Right cardiac atrium (tissue), 5 donors: ENCODE measurements at places on chromosomes 16 and 17.

DNA sequence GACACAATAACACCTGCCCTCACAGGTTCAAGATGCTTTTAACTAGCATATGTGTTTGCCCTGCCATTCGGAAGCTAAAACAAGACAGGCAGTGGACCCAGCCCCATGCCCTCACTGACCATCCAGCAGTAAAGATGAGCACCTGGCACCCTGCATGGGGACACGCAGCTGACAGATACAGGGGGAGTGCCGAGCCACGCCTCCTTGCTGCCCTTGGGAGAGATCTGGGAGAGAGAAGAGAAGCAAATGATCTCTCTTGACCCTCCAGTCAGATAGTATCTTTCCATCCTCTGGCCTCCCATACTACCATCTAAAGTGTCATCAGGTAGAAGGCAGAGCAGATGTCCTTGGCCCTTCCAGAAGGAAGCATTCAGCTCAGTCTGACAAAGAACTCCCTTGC, 40.6 kb upstream of the MYOCD start:
- no peak for DNase-seq

GRCh38 chr16:23670137-23670776, 8.4 kb upstream of the PLK1 start:
- DNase-seq: no peak

DNA sequence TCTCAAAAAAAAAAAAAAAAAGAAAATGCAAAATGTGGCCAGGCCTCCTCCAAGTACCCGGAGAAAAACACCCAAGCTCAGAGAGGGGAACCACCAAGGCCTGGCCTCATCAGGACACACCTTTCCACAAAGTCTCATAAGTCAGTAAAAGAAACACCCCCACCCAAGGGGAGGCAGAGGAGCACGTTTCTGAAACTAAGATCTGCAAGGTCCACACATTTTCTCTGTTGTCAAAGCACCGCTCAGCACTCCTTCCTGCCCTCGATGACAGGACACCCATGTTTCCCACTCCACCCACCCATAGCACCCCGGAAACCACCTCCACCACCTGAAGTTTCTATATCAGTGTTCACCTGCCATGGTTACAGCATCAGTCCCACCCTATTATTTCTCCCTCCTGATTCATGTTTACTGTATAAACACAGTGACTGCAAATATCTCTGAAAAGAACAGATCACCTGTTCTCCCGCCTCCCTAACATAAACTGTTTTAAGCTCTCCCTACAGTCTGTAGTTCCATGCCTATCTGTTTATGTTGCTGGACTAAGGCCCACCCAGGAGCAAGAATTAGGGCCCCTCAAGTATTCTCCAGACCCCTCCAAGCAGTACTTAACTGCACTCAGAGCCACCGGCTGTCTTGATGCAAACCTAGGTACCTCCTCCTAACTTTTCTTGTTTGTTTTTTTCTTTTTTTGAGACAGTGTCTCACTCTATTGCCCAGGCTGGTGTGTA, 2.0 kb downstream of the CORO7 start:
- DNase-seq: no peak

DNA sequence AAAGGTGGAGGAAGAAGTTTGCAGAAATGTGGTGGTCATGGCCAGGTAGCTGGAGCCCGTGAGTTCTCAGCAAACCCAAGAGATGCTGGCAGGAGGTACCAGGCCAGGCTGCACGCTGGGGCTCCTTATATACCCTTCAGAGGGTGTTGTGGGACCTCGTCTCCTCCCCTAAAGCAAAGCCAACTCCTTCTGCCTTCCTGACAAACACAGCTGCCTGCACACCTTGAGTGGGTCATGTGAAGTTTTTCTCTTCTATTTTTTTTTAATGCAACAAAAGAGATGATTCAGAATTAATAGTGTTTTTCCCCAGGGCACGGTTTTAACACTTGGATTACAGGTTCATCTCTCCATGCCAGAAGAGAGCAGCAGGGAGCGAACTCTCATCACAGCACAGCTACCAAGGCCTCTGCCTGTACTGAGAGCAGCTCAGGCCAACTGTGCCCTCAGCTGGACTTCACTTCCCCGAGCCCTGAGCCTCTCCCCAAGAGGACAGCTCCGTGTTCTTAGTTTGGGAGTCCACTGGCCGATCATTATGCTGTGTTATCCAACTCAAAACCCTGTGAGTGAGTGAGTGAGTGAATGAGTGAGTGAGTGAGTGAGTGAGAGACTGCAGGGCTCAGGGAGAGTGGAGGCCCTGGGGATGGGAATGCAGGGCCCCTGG, at the start of gene KRT15:
Gene KRT15, minus strand, starts transcription at position 102 of the 661 bp plus-strand sequence. Its CDS starts 63 bp downstream, at position 39.
- DNase-seq: no peak

- no peak for DNase-seq
Observed at GRCh38 chr17:1474402-1475189, 17.9 kb downstream of the MYO1C start.

DNA sequence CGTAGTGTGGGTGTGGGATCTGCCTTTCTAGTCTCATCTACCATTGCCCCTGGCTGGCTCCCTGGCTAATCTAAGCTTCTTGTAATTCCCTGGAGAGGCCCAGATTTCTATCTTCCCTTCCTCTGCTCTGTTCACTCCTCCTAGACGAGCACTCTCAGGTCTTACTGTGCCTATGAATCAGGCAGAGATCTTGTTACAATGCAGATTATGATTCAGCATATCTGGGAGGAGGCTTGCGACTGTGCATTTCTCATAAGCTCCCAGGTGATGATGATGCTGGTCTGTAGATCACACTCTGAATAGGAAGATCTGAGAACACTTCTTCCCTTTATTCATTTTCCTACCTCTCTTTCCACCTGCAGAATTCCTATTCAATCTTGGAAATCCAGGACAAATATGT, 200.1 kb downstream of the CBLN1 start:
- DNase-seq: no peak

- no peak for DNase-seq
Observed at GRCh38 chr16:86479419-86479818, 30.9 kb upstream of the FOXF1 start.

GRCh38 chr16:66322174-66322573, 44.3 kb upstream of the CDH5 start:
- DNase-seq: no peak

DNA sequence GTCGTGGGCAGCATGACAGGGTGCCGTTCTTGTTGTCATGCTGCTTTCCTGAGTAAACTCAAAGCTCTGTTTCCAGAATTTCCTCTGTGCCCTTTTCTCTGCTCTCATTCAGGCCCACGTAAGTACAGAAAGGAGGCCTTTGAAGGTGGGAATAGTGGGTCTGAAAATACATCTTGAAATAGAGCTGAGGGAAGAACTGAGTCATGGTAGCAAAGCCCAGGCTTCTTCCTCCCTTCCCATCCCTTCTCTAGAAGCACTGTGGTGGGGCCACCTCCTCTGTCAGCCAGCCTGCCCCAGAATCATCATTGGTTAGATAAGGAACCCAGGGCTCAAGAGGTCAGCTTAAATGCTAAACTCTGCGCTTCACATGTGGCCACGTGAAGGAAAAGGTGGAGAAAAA, 9.4 kb downstream of the CTRL start:
- no peak for DNase-seq

GRCh38 chr17:48002266-48002915, 31.5 kb downstream of the CDK5RAP3 start:
- DNase-seq: no peak

DNA sequence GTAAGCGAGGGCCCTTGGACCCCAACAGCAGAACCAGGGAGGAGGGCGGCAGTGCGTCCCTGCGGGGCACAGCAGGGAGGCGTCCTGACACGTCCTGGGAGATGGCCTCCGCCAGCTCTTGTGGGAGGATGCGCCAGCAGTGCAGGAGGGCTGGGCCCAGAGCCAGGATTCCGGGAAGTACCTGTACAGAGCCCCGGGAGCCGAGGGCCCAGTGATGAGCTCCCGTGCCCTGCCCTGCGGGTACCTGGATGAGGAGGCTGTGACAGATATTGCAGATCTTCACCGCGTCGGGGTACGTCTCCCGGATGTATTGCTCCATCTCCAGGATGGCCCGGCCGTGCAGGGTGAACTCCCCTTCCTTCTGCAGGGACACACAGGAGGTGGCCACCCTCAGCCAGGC, 23.1 kb downstream of the KDM8 start:
- DNase-seq: peak; percentile 61

DNA sequence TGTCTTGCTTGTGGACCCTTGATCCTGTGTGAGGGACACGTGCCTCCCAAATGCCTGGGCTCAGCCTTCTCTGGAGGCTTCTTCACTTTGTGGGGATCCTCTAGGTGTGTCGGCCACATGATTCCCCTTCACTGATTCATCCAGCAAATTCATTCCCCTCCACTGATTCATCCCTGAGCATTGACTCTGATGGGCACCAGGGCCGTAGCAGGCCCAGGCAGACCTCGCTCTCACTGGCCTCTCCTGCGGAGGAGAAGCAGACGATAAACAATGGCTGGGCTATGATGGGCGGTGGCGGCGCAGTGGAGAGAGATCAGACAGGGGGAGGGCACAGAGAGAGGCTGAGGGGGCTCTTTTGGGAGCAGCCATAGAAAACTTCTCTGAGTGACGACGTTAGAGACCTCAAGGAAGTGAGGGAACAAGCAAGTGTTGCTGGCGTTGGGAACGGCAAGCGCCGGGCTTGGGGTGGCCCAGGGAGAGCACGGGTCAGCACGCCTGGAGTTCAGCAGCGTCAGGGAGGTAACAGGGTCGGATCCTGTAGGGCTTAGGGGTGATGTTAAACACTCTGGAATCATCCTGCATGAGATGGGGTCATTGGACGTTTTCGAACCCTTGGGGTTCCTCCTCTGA, 17.5 kb upstream of the RPTOR start:
- DNase-seq: no peak

DNA sequence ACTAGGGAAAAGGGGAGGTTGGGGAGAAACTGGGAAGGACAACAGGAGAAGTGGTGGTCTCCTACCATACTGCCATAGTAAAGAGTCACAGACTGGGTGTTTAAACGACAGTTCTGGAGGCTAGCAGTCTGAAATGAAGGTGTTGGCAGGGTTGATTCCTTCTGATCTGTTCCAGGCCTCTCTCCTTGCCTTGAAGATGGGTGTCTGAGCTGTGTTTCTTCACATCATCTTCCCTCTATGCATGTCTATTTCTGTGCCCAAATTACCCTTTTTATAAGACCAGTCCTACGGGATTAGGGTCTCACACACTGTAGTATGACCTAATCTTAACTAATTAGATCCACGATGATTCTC, 79.8 kb upstream of the TMEM97 start:
- DNase-seq: no peak

DNA sequence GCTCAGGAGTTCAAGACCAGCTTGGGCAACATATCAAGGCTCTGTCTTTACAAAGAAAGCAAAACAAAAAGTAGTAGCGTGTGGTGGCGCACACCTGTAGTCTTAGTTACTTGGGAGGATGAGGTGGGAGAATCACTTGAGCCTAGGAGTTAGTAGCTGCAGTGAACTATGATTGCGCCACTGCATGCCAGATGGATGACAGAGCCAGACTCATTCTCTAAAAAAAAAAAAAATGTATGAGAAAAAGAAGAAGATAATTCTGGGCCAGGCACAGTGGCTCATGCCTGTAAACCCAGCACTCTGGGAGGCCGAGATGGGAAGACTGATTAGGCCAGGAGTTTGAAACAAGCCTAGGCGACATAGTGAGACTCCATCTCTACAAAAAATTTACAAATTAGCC, 28.5 kb downstream of the STAT5B start:
- DNase-seq: no peak

DNA sequence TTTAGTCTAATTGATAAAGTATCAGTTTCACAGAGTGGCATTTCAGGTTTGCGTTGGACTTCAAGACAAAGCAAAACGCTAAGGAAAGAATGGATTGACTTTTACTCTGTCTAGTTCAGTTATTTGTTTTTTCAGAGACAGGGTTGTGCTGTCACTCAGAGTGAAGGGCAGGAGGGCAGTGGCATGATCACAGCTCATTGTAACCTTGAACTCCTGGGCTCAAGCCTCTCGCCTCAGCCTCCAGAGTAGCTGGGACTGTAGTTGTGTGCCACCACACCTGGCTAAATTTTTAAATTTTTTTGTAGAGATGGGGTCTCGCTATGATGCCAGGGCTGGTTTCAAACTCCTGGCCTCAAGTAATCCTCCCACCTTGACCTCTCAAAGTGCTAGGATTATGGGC, 86.4 kb downstream of the CACNG1 start:
- no peak for DNase-seq

GRCh38 chr16:63289834-63290460, 1253.7 kb upstream of the CDH8 start:
- DNase-seq: no peak

DNA sequence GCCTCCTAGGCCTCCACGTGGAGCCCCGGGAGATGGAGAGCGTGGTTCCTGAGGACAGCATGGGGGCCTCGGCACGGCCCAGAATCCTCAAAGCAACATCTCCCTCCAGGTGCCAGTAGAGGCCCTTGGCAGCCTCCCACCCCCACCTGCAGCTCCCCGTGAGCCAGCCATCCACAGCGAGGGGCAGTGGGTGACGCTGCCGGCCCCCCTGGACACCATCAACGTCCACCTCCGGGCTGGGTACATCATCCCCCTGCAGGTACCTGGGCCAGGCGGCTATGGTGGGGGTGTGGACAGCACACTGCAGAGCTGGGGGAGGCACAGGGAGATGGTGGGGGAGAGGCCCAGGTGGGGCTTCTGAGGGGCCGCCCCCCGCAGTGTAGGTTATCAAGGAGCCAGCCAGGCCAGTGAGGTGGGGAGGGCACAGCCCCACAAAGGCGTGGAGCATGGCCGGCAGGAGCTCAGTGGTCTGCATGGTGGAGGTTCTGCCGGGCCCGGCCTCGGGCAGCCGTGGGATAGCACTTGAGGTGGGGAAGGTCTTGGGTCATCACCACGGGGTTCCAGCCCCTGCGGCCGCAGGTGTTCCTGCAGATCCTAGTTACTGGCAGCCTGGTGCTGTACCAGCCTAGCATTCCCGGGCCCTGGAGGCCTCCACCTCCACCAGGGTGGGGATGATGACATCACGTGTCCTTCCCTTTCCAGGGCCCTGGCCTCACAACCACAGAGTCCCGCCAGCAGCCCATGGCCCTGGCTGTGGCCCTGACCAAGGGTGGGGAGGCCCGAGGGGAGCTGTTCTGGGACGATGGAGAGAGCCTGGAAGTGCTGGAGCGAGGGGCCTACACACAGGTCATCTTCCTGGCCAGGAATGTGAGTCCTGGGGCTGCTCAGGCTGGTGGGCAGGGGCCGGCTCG, 16.4 kb downstream of the GAA start:
- no peak for DNase-seq

- DNase-seq: no peak
Observed at GRCh38 chr16:48212033-48212432, 32.1 kb upstream of the LONP2 start.
